ENCODE measurements at places on chromosomes 5 and 9. TPM values are rescaled to one million over a fixed set of nuclear protein-coding genes. Genes with fewer than 3 reads are reported as not detected.

GRCh38 chr5:76380346-76381066 is 22.6 kb upstream of the IQGAP2 start:
- no peak for DNase-seq

TNPO1 gene
- total RNA-seq, result 179 TPM

DNA sequence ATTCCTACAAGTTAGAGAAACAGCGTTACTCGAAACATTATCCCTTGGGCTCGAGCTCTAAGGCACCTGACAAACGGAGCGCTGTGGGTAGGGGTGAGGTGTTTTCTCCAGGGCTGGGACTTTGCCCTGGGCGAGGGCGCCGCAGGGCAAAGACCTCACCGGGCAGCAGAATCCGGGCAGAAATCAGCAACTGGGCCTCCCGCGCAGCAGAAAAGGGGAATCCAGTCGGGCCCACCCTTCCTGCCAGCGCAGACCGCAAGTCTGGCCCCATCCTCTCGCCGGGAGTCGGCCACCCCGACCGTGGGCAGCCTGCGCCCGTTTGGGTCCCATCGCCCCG is 430 bp upstream of the MSH3 start:
- DNase-seq, result peak; percentile 39

GRCh38 chr5:93304456-93305250 is 276.4 kb downstream of the NR2F1-AS1 start:
- no peak for DNase-seq

GRCh38 chr9:106286249-106286648 is 576.7 kb upstream of the ZNF462 start:
- peak; percentile 27 for DNase-seq

FIBCD1 gene
- total RNA-seq, result 0.67 TPM

GIN1 gene
- total RNA-seq, result 11.0 TPM

- DNase-seq, result no peak
Measured at GRCh38 chr9:36677611-36678010, 104.9 kb downstream of the MELK start.

GRCh38 chr5:120368923-120369715 is 95.0 kb upstream of the PRR16 start:
- DNase-seq, result peak; percentile 91

PCDHGC3 gene
- 39.7 TPM for total RNA-seq

DNA sequence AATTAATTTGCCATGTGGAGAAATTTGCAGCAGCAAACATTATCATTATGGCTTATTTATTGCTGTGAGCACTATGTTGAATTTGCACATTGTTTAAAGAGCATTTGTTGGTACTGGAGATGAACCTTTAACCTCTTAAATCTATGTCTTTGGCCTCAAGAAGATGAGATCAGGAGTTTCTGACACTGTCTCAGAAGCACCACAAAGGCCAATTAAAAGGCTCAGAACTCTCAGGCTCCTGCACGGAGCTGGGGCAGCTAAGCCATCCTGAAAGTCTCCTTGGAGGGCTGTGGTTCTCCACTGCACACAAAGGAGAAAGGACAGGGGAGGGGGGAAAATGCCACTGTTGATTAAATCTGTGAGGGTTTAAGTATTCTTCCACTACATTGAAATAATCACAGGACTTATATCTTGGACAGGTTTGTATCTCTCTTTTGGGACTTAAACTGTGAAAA is 33.1 kb downstream of the ZNF366 start:
- no peak for DNase-seq

- no peak for DNase-seq
Measured at GRCh38 chr9:5571629-5572232, 57.2 kb upstream of the RIC1 start.

DNA sequence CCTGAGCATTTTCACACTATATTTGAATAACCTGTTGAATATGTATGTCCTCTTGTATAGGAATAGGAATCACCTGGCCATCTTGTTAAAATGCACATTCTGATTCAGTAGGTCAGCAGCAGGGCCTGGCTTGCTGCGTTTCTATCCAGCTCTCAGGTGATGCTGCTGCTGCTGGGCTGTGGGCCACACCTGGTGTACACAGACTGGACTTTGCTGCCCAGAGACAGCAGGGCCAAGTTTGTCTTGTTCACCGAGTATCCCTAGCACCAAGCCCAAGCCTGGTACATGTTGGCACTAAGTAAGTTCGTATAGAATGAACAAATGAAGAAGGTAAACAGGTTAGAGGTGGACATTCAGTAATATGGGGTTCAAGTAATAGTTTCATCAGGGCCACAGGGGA is 151.3 kb downstream of the SPOCK1 start:
- DNase-seq, result no peak

- no peak for DNase-seq
Measured at GRCh38 chr5:103915081-103915480, 352.5 kb upstream of the NUDT12 start.

DNA sequence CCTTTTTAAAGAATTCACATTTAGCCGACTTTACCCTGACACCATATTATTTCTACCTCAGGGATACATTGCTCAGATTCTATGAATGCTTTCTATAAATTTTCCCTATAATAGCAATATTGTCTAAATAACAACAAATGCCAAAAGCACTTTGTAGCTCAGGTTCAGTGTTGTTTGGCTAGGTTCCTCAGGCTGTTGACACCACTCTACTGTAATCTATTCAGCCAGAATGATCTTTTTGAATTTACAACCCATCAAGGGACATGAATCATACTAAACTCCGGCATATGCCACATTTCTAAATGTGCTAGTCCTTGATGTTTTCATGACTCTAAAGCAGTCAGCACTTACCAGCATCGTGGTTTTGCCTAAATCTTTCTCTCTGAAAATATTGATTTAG is 641.5 kb upstream of the CDH10 start:
- DNase-seq, result no peak

C5orf52 gene
- total RNA-seq, result not detected

PCDHB14 gene
- 1.4 TPM for total RNA-seq

RALGPS1 gene
- total RNA-seq, result 1.1 TPM

DNA sequence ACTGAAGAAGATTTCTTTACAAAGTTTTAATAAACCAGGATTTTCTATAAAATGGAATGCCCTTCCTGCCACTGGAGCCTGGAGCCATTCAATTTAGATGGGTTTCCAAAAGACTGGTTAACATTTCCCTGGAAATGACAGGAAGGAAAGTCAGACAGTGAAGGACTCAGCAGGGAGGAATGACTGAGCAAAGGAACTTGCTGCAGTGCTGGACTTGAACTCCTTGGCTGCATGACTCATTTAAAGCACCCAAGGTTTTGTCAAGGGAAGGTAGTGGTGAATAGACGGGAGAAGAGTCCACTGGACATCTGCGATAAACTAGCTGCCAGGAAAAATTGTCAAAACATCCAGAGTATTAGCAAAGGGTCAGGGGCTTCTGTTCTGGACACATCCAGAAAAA is 163.8 kb upstream of the SLC28A3 start:
- peak; percentile 25 for DNase-seq

Data from mammary epithelial cell (primary cell).